ENCODE measurements at places on chromosomes 7 and 10.

- no peak for DNase-seq
These were observed 27.3 kb downstream of the ANTXRL start for GRCh38 chr10:46314071-46314470.

DNA sequence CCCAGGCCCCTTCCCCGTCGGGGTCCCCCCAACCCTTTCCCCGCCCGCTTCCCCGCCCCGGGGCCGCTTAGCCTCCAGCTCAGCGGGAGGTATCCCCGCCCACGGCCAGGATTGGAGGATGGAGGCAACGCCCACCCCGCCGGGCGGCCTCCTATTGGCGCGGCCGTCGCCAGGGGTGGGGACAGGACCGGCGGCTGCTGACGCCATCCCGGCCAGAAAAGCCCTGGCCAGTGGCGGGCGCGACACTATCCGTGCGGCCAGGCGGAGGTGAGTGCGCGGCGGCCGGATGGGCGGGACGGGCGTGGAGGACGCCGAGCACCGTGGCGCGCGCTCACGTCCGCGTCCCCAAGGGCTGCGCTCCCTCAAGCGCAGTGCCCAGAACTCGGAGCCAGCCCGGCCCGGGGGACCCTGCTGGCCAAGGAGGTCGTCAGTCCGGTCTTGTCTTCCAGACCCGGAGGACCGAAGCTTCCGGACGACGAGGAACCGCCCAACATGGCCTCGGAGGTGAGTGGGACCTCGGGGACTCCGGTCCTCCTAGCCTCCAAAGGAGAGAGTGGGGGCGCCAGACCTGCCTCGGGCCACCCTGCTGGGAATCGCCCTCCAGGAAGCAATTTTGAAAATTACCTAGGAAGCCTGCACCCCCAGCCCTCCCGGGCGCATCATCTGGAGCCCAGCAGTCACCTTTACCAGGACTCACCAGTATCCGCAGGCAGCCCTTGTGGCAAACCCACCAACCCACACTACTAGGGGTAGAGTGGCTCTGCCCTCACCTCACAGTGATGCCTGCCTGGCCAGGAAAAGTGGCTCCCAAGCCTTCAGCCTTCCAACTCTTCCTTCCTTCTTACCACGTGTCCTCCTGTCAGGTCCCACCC is at the start of gene ASL:
ASL (plus strand) TSS at position 230 of the 872 bp plus-strand sequence; CDS start at position 493, 263 bp downstream.
- peak; percentile 92 for DNase-seq

- no peak for DNase-seq
These were observed 48.7 kb upstream of the SHH start for GRCh38 chr7:155860840-155861479.

DNA sequence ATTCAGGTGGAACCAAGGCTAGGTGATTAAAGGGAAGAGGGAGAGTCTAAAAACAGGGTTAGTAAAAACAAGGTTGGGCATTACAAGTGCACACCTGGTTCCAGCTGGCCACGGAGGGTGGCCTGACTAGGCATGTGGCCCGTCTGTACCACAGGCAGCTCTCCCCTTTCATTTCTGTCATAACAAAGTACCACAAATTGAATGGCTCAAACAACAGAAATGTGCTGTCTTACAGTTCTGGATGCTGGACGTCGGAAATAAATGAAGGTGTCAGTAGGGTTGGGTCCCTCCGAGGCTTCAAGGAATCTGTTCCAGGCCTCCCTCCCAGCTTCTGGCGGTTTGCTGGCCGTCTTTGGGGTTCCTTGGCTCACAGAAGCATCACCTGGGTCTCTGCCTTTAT is 13.4 kb upstream of the WDR86 start:
- no peak for DNase-seq

DNA sequence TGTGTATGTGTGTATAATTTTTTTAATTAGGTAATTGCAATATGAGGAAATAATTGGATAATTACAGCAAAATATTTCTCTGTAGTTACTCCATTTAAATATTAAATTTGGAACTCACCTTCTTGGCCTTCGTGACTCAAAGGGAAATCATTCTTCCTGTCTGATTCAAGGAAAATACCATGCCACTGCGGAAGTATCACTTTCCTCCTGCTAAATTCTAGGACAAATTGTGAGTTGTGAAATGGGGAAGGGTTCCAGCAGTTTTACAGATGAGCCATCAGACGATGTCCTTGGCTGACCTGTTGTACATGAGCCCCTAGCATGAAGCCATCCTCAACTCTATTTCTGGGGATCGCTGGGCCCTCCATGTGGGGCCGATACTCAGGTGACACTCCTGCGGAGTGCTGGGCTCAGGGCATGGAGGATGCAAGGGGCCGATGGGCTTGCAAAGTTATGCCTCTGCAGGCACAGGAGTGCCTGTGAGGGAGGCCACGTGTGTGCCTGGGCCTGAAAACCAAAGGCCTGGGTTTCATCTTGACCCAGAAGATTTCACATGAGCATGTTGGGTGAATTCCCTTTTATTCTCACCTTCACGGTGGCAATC is 179.6 kb upstream of the TCERG1L start:
- no peak for DNase-seq

- no peak for DNase-seq
These were observed 103.8 kb upstream of the PCDH15 start for GRCh38 chr10:54904833-54905232.

DNA sequence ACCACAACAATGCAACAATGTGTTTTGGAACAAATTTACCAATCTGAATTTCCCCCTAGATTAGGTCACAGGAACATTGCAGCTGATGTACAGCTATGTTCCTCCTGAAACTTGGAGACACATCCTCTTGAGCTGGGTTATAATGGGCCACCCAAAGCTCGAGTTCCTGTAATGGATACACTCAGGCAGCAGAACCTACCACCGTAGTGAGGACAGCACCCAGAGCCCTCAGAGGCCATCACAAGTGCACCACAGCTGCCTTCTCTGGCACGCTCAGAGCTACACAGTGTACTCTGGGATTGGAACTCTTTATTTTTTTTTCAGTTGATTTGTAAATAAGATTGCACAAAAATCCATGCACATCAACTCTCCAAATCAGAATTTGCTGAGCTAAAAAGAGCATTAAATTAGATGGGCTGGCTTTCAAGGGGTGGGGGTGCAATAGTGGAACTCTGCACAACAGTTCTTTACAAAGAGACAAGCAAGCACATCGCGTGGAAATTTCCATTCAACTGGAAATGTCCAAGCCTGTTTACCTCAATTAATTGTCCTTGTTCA is 56.7 kb downstream of the EGFR start:
- DNase-seq = no peak

DNA sequence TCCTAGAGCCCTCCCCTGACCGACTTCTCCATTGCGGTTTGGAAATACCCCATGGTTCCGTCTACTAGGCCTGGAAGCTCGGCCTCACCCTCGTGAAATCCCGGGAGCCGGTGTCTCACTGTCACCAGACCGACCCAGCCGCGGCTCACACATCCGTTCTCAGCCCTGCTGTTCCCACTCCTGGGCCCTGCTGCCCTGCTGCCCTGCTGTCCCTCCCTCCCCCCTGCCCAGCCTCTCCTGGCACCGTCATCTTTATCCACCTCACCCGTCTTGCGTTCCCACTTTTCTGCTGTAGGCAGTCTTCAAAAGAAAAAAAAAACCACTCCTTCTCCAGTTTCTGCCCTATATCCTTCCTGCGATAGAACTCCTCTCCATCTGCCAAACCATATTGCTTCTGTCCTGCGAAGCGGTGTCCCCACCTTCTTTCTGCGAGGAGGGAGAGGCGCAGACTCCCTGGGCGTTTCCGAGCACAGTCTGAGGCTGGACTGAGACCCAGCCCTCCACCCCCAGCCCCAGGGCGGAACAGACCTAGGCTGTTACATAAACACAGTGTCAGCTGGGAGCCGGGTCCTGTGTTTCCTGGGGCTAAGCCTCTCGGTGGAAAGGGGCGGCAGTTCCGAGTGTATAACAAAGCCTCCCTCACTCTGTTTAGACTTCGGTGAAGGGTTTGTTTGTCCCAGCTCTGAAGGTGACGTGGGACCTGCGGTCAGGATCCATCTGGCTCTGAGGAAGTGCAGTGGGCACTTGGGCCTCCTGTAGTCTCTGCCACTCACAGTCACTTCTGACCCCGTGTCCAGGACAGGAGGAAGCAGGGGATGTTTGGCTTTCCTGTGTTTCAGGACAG is 2.8 kb downstream of the AGAP3 start:
- peak; percentile 31 for DNase-seq

DNA sequence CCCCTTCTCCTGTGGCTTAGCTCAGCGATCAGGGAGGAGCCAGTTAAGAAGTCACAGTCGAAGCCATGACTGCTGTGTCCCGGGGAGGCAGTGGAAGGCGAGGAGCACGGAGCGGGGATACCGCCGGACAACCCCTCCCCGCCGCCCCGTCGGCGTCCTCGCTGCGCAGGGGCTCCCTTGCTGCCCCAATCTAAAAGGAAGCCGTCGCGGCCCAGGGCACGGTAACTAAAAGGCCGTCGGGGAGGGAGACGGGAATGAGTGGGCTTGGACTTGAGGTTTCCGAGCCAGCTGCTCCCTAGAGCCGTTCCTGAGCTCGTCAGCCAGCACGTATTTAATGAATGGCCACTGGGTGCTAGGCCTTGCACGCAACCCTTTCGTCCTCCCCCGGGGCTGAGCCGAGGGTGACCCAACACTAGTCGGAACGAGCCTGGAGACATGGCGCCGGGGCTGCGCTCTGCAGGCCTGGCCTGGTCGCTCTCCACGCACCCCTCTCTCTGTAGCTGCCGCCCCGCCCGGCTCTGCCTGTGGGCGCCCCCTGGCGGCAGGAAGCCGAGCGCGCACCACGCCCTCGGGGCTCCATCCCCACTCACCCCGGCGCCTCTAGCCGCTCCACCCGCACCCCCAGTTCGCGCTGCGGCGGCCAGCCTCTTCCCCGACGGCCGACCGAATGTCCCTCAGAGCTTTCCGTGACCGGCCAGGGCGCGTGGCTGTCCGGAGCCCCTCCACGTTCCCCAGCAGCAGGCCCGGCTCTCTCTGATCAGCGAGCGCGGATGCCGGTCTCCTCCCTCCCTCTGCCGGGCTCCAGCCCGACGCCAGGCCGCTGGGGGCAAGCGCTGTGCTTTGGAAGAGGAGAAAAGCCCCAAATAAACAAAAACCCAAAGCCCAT is 29.3 kb upstream of the KCNK18 start:
- DNase-seq = peak; percentile 46

DNA sequence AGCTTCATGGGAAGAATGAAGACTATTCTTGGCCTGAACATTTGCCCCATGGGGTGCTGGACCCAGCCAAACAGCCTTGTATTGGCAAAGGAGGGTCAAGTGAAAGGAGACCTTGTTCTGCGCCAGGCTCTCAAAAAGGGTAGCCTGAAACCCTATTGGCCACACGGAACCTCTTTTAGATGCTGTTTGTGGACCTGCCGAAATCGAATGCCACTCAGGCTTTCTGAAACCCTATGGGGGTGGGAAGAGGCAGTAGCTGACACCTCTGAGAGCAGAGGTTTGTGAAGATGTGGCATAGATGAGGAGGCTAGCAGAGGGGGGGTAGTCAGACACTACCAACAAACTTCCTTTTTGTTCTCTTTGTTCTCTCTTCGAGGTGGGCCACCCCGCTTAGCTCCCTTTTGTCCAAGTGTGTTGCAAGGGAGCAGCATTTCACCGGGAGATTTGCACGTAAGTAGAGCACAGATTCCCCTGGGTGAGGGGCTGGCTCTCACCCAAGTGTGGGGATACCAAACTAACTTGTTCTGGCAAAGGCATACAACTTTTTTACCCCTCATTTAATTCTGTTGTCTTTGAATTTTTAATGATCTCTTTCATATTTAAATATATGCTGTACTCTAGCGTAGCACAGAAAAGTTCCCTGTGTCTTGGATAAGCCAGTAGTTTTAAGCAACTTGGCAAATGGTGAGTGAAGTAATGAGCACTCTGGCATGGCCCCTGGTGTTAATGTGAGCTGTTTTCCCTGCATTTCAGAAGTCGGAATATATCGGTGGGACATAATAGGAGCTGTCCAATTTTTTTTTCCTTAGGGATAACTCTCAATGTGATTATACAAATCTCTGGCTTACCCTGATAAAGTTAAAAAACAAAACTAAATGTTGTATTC is 107.7 kb downstream of the SEPTIN7 start:
- peak; percentile 35 for DNase-seq

DNA sequence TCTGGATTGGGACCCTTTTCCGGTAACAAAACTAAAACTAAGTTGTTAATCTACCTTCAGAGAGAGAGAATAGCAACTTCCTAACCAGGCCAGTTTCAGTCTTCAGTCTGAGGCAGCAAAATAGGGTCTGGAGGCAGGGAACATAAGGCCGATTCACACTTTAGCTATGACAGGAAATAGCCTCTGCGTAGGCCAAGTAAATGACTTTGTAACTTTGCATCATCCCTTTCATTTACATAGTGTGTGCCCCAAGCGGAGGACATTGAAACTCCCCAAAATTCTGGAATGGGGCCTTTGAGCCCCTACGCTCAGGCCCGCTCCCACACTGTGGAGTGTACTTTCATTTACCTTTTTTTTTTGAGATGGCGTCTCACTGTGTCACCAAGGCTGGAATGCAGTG is 1.7 kb upstream of the UPP1 start:
- no peak for DNase-seq

GRCh38 chr7:120363414-120363813 is 90.4 kb downstream of the KCND2 start:
- no peak for DNase-seq

GRCh38 chr7:157077021-157077420 is 61.7 kb upstream of the UBE3C start:
- no peak for DNase-seq

GRCh38 chr7:93147363-93147762 is 822 bp downstream of the SAMD9L start:
- no peak for DNase-seq

- no peak for DNase-seq
These were observed 27.4 kb downstream of the WDR37 start for GRCh38 chr10:1083581-1083980.

DNA sequence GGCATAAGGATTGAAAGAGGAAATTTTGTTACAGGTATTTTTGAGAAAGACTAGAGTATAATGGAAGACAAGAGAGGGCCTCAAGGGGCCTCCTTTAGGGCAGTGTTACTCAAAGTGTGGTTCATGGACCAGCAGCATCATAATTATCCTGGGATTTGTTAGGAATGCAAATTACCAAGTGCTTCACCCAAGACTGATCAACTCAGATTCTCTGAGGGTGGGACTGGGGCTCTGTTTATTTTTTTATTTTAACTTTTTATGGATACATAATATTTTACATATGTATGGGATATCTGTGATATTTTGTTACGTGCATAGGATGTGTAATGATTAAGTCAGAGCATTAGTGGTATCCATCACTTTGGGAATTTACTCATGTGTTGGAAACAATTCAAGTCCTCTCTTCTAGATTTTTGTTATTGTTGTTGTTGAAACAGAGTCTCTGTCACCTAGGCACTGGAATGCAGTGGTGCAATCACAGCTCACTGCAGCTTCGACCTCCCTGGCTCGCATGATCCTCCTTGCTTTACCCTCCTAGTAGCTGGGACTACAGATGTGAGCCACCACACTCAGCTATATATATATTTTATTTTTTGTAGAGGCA is 2.2 kb upstream of the KCTD7 start:
- DNase-seq = no peak

Data from hippocampal formation (tissue), 2 donors.